Right forelimb (tissue), 1 donor: ENCODE measurements at places on chromosomes 5 and 9.

- DNase-seq, result no peak
Measured at GRCh38 chr5:171633776-171634470, 151.7 kb upstream of the SMIM23 start.

DNA sequence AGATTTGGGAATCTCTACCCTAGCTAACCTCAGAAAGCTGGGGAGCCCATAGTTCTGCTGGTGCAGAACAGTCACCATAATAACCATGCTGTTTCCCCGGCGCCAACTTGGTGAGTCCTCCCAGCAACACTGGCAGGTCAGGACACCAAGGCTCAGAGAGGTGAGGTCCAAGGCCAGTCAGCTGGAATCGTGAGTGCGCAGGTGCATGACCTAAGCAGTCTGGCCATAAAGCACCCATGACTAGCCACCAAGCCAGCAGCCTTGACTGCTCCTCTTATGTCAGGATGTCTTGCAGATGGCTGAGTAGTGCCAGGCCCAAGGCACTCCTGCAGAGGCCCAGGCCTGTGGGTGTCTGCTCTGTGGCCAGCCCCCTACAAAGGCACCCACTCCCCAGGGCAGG, 2.6 kb downstream of the RNF44 start:
- DNase-seq, result no peak

- DNase-seq, result peak; percentile 38
Measured at GRCh38 chr5:456351-457194, 13.6 kb downstream of the EXOC3 start.

DNA sequence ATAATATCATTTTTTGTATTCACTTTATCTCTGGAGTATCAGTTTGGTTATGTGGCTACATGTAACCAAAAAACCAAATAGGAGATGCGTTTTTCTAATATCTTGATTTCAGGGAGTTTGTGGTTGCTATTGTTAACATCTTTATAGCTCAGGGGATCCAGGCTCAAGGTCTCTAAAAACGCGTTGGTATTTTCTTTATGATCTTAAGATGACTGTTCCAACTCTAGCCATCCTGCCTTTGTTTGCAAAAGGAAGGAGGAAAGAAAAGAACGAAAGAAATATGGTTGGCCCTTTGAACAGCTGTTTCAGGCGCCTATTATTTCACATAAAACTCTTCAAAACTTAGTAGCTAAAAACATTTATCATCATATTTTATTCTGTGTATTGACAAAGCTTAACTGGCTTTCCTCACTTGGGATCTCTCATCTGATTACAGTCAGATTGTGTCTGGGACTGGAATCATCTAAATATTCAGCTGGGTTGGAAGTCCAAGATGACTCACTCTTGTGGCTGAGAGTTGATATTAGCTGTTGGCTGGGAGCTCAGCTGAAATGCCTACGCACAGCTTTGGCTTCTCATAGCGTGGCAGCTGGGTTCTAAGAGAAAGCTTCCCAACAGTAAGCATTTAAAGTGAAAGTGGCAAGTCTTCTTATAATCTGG, 60.1 kb downstream of the FAM174A start:
- peak; percentile 43 for DNase-seq

DNA sequence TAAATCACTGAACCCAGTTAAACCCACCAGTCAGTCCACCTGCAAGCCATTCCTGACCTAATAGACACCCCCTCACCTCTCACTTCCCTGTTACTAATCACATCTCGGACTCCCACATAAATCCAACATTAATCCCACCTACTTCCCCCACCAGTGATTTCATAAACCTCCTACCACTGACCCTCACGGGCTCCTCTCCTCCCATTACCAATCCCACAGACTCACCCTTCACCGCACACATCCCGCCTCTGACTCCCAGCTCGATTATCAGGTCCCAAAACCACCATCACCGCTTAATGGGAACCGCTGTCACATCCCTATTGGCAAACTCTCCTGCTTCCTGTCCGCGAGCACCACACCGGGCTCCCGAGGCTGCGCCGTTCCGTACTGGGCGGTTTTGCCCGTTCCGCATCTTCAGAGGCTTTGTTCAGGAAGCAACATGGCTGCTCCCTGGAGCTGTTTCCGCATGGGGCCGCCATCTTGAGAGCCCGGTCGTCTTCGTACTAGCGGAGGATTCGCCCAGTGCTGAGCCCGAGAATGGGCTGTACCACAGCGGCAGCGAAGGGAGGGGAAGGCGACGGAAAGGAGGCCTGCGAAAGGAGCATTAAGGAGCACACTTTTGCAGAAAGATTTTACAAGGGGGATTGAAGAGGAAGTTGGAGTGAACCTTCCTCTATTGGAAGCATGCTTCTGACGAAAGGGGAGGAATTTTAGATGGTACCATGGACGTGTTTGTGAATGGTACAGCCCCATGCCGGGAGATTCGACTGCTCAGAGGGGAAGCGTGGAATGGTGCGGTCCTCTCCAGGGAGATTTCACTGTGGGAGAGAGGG, at the start of gene ZNF300:
TSS of gene ZNF300 (minus strand) at position 502 of the 833 bp plus-strand sequence. CDS start 1,825 bp downstream, outside the sequence.
- peak; percentile 93 for DNase-seq

DNA sequence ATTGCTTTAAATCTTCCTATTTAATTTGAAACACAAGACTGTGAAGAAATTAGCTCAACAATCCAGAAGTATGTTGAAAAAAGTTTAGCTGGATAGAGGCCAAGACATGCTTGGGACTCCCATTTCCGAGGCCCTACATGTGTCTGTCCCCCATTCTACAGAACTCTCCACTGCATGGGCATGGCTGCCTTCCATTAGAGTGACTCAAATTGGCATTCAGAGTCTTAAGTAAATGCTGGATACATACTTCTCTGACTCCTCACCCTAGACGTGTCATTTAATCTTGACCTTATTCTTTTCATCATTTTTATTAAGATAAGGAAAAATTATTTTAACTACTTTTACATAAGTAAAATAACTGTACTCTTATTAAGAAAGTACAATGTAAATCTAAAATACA, 530.4 kb upstream of the CDH9 start:
- DNase-seq, result no peak

DNA sequence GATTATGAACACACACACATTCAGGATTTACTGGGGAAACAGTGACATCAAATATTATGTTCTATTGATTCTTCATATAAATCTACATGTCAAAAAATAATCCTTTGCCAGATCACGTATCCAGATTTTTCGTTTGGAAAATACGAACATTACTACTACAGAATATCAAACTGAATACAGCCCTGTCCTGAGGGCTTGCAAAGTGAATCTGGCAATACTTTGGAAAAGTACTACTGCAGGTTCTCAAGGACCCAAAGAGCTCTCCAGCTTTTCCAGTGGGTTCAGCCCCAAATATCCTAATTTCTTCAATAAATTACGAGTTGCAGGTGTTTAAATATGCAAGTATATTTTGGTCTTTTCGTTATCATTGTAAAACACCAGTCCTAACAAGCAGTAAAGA, 411 bp upstream of the NDUFS4 start:
- DNase-seq, result no peak

GRCh38 chr5:2753452-2754420, 2.3 kb upstream of the IRX2 start:
- DNase-seq, result no peak

DNA sequence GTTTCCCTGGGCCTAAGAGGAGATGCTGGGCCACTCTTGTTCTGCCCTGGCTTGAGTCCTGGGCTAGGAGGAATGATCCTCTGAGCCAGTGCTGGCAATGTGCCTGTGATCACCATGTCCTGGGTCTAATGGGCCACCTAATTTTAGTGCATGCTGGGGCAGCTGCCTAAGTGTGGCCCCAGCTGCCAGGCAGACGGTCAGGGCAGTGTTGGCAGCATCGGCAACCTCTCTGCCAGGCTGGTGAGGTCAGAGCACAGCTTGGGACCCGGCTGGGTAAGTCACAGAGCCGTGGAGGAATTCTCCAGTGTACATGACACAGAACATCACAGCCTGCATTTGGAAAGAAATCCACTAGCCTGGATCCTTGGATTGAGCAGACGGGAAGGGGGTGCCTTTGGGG, 21.4 kb upstream of the PITX1 start:
- no peak for DNase-seq

DNA sequence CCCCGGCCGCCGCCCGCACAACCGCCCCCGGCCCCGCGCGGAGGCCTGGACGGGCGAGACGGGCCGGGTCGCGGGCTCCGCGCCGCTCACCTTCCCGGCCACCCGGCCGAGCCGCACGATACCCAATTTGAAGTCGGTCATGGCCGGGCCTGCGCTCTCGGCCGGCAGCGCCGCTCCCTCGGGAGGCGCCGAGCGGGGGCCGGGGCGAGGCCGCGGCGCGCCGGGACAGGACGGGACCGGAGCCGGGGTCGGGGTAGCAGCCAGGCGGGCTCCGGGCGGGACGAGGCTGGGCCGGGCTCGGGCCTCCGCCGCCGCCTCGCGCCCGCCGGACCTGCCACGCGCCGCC, 216 bp downstream of the ZMYND19 start:
- no peak for DNase-seq

- no peak for DNase-seq
Measured at GRCh38 chr9:27675354-27675753, 102.1 kb upstream of the C9orf72 start.

GRCh38 chr5:68381060-68381459, 165.5 kb downstream of the PIK3R1 start:
- DNase-seq, result no peak

DNA sequence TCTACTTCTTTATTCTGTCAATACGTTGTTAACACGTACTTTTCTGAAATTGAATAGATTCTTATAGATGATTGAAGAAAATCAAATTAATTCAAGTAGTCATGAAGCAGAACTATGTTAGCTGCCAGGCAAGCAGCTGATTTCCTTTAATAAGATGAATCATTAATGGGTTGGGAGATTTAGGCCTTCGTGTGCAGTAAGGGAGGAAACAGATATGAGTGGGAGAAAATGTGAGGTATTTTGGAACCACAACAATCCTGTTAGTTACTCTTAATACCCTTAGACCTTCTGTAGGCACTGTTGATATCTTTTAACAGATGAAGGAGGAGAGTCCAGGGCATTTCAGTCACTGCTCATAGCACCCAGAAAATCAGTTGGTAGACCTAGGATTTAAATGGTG, 121.0 kb downstream of the AOPEP start:
- no peak for DNase-seq

DNA sequence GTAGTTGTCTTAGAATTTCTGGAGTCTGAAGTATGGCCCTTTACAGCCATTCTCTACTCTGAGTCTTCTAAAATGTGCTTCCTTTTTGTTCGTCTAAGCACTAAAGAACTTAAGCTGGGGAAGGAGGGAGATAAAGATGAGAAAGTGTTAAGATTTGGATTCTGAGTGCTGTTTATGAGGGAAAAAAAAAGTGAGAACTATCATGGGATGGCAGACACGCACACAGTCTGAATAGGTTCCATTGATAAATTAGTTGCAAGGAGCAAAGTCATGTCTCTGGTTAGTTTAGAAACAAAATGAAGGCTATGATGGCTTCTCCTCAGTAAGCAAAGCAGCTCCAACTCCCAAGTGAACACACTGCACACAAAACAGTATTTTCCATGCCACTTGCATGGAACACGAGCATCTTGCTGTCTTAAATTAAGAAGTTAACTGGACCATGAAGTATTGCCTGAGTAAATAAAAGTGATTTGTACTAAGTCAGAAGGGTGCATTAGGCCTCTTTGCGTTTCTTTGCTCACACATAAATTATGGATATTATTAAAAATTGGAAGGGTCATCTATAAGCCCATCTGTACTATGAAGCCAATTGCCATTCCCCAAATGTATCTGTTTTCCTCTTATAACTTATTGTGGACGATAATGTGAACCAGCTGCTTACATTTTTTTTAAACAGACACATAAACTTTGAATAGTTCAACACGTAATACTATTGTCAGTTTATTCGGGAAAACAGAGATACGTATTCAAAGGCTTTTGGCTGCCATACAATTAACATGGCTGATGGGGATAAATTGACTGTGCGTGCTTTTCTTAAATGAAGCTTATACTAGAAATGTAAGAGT, 199.3 kb downstream of the SGCD start:
- no peak for DNase-seq

GRCh38 chr5:36683821-36684434, 77.5 kb downstream of the SLC1A3 start:
- peak; percentile 56 for DNase-seq

- no peak for DNase-seq
Measured at GRCh38 chr5:151026088-151026487, 5.7 kb downstream of the GPX3 start.

GRCh38 chr9:9004810-9005209, 1205.2 kb upstream of the DMAC1 start:
- DNase-seq, result peak; percentile 46

- DNase-seq, result peak; percentile 86
Measured at GRCh38 chr5:73448463-73449136, at the start of gene FOXD1. Gene FOXD1, minus strand, starts transcription at chr5:73448777. Its CDS starts 415 bp downstream, at chr5:73448362.

DNA sequence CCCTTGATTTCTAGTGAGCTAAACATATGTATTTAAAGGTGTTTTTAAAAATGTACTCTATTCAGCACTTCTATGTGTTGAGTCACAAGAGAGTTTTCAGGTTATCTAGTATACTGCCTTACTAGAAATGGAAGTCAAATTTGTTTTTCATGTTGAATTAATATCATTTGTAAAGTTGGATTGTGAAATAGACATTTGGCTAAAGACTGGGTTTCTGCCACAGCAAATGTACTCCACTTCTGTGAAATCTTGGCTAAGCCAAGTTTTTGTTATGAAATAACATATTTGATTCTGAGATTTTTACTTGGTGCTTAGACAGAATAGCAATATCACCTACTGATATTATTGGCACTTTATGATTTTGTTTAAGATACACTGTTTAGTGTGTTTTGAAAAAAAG, 106.0 kb downstream of the CWC27 start:
- no peak for DNase-seq

DNA sequence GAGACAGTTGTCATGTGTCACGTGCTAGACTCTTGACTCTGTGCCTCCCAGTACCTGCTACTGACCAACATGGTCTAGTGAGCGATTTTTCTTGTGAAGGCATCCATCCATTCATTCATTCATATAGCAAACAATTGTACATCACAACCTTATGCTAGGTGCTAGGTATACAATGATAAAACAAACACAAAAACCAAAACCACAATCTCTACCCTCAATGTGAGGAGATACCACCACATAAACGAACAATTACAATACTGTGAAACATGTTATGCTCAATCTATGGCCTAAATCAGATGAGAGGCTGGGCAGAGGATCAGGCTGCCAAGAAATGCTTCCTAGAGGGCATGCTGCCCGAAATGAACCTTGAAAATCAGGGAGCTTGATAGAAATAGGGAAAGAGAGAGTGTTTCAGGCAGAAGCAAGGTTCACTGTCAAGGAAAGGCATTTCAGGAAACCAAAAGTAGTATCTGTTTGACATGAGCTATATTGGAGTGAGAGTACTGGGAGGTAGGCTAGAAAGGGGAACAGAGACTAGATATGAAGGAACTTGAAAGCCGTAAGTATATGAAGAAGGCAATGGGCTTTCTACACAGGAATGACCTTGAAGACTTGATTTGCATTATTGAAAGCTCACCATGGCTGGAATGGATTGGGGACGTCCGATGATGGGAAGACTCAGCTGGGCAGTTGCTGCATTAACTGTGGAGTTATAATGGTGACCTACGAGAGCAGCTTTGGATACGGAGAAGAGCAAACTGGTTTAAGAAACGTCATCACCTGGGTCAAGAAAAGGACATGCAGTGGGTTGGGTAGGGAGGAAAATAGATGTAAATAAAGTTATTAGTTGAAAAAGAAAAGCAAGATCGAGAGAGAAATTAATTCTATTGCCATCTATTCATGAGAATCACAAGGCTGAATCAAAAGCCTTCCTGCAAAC, 90.1 kb downstream of the THBS4 start:
- DNase-seq, result no peak
